ENCODE measurements at places on chromosomes 3 and 15.

- DNase-seq = peak; percentile 76
These were observed 100.2 kb upstream of the TLE3 start for GRCh38 chr15:70197945-70198361.

- no peak for DNase-seq
These were observed 50.5 kb downstream of the SUCNR1 start for GRCh38 chr3:151923901-151924300.

DNA sequence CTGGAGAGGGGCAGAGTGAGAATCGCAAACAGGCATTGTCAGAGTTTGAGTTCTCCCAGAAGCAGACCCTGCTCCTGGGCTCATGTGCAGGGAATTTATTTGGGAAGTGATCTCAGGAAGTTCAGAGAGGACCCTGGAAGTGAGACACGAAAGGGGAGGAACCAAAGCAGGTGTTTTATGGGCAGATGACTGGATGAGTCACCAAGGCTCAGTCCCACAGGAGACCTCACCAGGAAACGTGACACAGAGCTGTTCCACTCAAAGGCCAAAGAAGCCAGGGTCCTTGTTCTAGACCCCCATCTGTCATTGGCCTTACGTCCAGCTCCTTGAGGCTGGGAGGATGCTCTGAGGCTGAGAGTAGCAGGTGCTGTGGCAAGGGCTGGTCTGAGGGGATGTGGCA, 43.4 kb upstream of the SEC22A start:
- no peak for DNase-seq

DNA sequence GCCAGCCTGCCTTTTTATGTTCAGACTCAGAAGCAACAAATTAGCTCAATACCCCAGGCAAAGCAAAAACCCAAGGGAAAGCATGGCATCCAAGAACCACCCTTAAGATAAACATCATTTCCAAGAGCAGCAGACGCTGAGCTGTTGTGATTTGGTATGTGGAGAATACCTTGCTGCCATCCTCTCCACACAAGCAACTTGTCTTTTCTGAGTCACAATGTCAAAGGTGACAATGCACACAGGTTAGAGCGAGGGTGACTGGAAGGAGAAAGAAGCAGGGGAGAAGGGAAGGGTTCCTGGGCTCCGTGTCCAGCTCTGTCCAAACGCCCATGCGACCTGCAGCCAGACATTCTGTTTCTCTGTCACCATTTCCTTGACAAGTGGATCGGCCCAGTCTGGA, 6.0 kb downstream of the PCSK6 start:
- DNase-seq = peak; percentile 52

DNA sequence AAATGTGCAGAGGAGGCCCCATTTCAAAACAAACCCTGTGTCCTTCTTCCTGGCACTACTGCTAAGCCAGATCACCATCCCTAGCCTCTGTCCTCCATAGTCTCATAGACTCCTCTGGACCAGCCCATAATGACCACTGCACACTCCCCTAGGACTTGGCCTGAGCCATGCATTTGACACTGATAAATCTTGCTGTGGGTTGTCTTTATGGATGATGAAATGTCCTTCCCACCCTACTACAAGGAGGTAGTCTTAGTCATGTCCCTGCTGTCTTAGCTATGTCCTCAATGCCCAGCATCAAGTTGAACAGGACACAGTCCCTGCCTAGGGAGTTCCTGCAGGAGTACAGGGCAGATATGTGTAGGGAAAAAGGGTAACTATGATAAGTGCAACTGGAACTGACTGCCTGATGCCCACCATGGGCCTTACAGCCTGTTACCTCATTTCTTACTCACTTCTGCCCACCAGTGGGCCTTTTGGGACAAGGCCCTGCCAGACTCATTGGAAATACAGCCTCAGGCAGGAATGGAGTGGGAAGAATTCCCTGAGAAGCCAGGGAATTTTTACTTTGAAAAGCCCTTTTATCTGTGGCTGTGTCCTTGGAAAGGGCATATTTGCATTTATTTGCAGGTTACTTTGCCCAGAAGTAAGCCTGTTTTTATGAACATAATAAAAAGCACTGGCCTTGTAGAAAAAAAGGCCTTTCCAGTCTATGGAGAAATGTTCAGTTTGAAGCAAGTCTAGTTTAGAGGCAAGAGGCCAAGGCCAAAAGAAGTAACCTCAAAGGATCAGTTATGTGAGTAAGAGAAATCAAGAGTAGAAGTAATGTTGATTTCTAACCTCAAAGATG, 199.6 kb upstream of the EIF1B start:
- peak; percentile 72 for DNase-seq

DNA sequence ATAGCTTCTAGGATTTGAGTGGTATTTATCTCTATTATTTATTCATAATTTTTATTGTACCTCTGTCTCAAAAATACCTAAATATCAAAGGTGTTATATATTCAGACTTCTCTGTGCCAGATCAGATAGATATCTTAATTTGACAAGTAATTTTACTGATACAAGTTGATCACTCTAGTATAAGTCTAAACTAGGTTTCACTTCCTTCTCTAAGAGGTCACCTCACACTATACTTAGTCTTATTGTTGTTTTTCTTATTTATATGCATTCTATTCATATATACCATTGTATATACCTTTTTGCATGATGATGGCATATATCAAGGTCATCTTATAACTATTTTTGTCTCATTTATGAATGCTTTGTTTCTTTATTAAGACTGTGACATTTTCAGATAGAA, 26.4 kb upstream of the HGD start:
- no peak for DNase-seq

- DNase-seq = no peak
These were observed 153.3 kb downstream of the P3H2 start for GRCh38 chr3:189967254-189967865.

GRCh38 chr3:134552784-134553183, 66.9 kb downstream of the CEP63 start:
- DNase-seq = no peak

DNA sequence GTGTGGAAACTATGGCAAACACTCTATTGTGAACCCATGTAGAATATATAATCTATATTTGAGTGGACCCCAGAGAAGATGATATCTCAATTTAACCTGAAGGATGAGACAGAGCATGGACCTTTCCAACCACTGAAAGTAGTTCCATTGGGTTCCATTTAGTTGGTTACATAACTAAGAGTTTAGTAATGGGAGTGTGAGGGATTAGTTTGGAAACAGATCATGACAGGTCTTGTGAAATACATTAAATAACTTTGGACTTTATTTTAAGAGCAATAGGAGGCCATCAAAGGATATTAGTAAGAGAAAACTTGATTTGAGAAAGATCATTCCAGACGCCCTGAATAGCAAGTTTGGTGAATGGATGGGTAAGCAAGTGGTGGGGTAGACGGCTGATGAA, 487.2 kb upstream of the ROBO2 start:
- no peak for DNase-seq

DNA sequence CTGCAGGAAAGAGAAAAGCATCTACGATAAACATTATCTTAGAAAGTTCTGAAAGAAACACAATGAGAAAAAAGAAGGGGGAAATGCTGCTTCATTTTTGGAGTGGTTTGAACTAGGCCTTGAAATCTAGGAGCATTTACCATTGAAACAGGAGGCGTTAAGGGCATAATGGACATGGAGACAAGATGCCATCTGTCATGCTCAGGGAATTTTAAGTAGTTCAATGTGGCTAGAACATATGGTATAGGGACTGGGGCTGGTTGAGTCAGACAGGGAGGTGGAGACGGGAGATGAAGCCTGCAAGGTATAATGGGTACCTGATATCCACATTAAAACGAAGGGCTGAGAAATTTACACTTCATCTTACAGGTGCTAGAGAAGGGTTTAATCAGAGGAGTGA, 10.4 kb upstream of the PLAAT1 start:
- DNase-seq = no peak

DNA sequence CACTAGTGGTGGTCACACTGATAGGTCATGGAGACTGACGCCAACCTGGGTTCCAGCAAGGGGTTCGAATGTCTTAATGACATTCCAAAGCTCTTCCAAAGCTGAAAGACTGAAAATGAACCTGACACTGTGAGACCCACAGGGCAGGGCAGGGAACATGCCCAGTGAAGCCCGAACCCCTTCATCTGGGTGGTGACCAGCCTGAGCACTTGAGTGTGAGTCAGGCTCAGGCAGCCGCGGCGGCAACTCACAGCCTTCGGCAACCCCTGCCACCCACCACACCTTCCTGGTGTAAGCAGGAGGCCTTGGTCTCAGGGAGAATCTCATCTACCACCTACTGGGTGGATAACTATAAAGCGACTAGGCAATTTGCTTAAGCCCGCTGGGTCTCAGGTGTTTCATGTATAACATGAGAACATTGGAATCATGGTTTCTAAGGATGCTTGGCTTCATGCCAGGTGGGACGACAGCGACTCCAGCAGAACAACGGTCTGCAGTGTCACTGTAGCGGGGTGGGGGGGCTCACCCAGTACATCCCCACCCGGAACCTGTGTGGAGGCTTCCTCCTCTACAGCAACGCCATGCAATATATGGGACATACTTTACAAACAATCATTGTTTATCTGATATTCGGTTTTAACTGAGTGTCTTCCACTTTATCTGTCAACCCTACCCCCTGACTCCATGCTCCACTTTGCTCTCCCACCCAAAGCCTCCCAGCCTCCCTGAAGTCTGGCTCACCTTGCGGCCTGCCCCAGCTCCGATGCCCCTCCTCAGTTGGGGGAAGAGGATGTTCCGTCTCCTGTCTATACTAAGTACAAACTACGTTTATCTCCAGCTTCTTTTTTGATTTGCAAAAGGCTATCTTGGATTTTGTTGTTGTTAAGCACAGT, 125.0 kb upstream of the MEF2A start:
- peak; percentile 32 for DNase-seq

DNA sequence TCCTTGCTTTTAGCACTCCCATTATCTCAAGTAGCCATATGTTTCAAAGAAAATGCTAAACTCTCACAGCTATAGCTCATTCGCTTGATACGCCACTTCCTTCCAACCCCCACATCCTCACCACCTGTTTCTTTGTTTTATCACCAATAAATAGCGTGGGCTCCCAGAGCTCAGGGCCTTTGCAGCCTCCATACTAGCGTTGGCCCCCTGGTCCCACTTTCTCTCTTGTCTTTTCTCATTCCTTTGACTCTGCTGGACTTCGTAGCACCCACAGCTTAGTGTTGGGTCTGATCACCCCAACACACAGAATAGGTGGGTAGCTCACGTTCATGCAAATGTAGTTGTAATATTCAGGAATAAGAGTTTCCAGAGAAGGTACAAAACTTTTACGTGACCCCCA, 4.1 kb upstream of the GPD1L start:
- DNase-seq = no peak

GRCh38 chr15:87155771-87156170, 1076.1 kb downstream of the AGBL1 start:
- no peak for DNase-seq

GRCh38 chr15:39323157-39323556, 257.7 kb upstream of the THBS1 start:
- DNase-seq = no peak

DNA sequence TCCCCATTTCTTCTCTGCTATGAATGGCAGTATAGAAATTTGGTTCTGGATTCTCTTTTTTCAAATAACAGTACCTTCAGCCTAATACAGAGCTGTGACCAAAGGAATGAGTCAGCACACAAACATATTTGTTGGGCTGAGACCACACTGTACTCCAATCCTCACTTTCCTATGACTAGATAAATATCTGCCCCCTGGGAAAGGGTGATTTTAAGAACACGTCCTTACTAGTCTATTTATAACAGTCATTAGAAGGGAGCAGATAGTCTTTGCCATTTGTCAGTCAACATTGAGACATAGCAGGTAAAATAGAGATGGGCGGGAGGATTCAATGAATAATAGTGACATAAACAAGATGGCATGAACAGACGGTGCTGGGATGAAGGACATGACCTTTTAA, 461.3 kb downstream of the MCTP2 start:
- DNase-seq = no peak

DNA sequence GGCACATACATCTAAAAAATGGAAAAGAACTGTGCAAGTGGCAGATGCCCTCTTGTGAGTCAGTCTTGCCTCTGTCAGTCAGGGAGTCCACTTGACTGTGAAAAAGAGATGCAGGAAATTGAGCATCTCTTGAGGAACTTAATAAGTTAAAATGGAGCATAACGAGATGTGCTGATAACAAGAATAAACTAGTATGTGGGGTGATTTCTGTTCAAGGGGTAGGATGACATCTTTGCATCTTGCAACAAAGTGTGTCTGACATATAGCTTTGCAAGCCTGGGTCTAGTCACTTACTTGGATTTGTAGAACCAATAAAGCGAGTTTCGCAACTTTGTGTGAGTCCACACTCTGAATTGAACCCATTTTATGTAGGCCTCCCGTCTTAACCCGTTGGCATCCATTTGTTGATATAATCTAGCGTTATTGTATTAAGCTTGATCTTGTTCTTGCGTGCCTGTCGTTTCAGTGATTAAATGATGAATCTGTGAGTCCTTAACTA, 2.2 kb downstream of the USP3 start:
- no peak for DNase-seq

- DNase-seq = peak; percentile 60
These were observed 78.0 kb upstream of the SLC25A36 start for GRCh38 chr3:140863580-140864009.

GRCh38 chr3:186169379-186169778, 60.5 kb upstream of the ETV5 start:
- DNase-seq = no peak

GRCh38 chr15:29259233-29259632, 10.4 kb downstream of the NSMCE3 start:
- no peak for DNase-seq

GRCh38 chr3:94293793-94294195, 230.9 kb downstream of the NSUN3 start:
- peak; percentile 60 for DNase-seq

DNA sequence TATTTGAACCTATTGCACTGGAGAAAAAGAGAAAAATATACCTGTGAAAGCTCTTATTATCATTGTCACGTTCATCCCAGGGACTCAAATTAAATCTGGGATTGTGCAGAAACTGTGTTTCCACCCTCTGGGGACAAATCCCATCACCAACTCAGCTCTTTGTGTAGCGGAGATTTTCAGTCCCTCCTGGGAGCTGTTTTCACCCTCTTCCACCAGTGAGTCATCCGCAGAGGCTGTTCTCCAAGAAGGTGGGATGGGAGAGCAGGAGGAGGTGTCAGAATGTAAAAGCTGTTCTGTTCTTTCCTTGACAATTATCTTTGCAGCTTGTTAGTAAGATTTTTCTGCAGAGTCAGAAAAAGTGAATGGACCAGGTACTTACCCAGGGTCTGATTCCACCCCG, 28.0 kb downstream of the SV2B start:
- DNase-seq = no peak

- DNase-seq = peak; percentile 90
These were observed 46.9 kb downstream of the KBTBD12 start for GRCh38 chr3:127961963-127962362.

GRCh38 chr15:98955331-98955730, 52.3 kb downstream of the PGPEP1L start:
- no peak for DNase-seq

DNA sequence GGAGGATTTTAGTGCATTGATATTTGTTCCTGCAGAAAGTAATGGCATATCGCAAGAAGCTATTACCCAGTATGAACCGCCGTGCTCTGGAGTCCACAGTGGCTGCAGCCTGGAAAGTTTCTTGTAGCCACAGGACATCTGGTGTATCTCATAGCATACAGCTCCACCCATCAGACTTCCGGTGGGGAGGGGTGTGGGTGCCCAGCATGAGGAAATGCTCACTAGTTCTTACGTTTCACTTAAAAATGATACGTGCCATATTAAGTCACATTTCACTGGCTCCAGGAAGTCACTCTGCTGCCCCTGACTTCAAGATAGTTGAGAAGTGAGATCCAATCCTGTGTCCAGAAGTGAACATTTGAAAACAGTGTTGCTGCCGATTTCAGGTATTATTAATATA, 990.4 kb downstream of the GBE1 start:
- peak; percentile 56 for DNase-seq
